T-helper 22 cell (primary cell): ENCODE measurements at places on chromosomes 2 and 18.

GRCh38 chr18:49486606-49486952, 455 bp downstream of the C18orf32 start:
- DNase-seq, result no peak

DNA sequence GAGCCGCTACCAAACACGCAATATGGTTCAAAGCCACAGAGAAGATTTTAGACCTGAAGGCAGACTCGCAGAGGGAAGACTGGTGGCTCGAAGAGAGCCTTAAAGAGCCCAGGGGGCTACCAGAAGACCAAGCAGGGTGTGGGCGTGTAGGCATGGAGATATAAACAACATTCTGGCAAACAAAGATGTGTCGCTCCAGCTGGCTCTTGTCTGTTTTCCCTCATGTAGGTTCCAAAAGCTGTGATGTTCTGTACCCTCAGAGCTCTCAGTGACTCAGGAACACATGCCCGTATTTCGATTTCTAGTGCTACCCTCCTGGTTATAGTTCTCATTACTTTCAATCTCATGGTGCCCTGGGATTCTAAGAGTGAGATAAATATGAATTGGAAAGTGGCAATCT, 44.5 kb downstream of the DOCK10 start:
- no peak for DNase-seq

DNA sequence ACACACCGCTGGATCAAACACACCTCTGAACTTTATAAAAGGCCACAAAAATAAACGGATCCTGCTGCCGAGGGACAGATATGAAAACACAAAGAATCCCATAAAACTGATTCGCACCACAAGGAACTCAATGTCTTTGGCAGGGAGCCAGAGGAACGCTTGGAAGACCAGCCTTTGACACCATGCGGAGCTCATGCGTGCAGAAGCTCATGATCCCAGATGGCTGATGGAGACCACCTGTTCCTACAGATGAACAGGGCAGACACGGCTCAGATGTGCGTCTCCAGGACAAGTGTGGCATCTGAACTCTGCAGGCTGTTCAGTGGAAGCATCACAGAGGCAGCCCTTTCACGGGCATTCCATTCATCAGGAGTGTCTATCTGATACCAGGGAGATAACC, 24.9 kb downstream of the COPS9 start:
- no peak for DNase-seq

DNA sequence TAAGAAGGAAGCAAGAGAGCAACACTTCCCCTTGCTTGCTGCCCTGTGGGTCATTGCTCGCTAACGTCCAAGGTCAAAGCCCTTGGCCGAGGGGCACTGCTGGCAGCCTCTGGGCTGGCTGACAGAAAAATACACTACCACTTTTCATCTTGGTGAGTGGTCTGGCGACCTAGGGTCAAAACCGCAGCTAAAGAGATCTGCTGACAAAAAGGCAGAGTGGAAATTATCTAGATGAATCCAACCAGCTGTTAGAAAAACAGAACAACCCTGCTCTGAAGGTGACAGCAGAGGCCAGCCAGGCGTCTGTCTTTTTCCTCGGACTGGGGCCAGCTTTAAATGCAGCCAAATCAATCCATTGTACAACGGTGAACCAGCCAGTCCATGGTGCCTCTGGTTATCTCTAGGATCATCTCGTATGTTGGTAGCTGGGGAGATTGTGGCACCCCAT, 92.6 kb downstream of the CD8B2 start:
- no peak for DNase-seq

DNA sequence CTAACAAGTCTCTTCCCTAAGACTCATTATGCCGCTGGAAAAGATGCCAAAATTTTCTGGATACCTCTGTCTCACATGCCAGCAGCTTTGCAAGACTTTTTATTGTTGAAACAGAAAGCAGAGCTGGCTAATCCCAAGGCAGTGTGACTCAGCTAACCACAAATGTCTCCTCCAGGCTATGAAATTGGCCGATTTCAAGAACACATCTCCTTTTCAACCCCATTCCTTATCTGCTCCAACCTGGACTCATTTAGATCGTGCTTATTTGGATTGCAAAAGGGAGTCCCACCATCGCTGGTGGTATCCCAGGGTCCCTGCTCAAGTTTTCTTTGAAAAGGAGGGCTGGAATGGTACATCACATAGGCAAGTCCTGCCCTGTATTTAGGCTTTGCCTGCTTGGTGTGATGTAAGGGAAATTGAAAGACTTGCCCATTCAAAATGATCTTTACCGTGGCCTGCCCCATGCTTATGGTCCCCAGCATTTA, 26.3 kb downstream of the DHRS9 start:
- no peak for DNase-seq

GRCh38 chr2:192500550-192501200, 305.9 kb upstream of the TMEFF2 start:
- DNase-seq, result no peak

GRCh38 chr2:128978212-128978611, 659.5 kb upstream of the HS6ST1 start:
- DNase-seq, result no peak
